Activated CD4-positive, alpha-beta T cell treated with anti-CD3 and anti-CD28 coated beads for 4 hours (primary cell): ENCODE measurements at places on chromosomes 5 and 9.

DNA sequence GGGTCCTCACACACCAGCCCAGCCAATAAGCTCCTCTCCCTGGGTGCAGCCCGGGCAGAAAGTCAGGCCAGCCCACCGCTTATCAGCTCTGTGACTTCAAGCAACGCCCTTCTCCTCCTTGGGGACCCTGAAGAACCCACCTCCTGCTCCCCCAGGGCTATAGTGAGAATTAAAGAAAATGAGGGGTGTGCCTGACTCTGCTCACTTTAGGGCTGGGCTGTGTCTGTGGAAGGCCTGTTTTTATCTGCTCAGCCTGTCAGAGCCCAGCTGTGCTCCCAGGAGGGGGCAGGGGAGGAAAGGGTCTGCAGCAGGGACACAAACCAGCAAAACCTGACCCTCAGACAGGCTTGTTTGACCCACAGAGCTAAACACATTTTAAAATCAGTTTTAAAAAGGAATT, 3.9 kb downstream of the GPRIN1 start:
- DNase-seq: no peak

- no peak for DNase-seq
These were observed 20.8 kb downstream of the PAPPA start for GRCh38 chr9:116174347-116174746.

- DNase-seq: no peak
These were observed 85.0 kb upstream of the HRH2 start for GRCh38 chr5:175572886-175573285.

- DNase-seq: no peak
These were observed 2209.2 kb downstream of the MAT2B start for GRCh38 chr5:165714598-165714997.

DNA sequence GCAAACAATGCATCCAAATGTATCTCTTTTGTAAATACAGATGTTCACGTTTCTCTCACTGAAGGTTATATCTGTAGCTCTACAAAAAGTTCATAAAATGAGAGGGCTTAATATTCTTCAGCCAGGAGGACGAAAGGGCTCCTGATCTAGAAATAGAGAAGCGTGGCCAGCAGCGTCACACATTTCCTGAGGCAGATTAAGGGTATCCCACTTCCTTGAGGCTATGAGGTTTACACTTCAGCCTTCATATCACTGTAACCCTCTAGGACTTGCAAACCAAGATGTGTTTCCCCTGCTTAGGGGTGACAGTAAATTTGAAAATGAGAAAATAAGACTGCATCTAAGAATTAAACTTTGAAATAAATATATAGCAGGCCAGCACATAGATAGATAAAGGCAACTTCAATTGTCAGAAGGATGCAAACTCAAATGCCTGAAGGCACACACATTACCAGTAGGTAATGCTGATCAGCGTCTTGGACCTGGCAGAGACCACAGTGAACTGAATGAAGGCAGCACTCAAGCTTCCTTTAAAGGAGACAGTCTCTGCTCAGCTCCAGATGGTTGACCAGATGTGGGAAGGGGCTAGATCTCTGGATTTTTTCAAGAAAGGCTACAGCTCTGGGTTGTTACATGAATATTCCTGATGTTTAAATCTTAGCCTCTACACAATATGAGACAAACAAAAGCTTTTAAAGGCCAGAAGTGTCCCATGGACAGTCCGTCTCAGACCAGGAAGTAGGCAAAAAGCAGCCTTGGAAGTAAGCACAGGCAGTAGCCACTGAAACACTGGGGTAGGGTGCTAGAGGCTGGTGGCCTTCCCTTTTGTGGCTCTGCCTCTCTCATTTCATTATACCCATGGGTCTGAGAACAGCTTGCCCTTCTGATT, 197.7 kb downstream of the MCTP1 start:
- DNase-seq: no peak

DNA sequence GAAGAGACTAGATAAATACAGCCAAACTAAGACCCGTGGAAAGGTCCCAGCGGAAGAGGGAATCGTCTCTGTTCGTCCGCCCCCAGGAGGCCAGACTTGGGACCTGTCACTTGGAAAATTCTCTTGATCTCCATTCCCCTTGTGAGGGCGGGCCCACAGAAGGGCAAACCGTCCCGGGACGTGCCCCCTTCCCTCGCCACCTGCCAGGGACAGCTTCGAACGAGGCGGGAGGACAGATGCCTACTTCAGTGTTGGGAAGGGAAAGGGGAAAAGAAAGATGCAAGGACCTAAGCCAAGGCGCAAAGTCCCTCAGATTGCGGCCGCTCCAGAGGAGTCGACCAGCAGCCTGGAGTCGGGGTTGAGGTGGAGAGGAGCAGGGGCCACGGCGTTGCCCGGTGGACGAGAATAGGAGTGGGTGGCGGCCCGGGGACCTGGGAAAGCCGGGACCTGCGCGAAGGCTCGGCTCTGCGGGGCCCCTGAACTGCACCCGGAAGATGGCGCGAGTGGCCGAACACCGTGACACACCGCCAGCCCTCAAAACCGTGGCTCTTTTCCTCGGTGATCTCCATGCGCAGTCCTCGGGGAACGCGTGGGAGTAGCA, 4.4 kb upstream of the EBF1 start:
- DNase-seq: no peak

GRCh38 chr5:143957455-143957854, 145.5 kb downstream of the HMHB1 start:
- no peak for DNase-seq

DNA sequence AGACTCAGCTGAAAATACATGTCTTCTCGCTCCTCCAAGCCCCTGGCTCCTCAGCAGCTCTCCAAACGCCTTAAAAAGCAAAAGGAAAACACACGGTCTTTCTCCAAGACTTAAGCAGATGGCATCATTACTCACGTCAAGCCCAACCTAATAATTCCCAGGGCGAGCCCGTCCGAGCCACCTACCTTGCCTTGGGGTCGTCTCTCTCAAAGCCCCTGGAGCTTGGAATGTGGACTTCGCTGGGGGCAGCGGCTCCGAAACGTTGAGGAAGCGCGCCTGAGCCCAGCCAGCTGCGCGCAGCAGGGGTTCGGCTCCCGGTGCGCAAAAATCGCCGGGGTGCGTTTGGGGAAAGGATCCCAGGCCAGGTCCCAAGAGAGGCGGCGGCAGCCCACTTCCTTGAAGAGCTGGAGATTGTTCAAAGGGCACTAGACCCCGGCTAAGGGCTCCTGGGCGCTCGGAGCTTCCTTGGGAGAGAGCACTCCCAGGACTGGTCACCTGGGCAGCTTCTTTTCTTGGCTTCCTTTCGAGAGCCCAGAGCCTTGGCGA, 395 bp downstream of the DRD1 start:
- no peak for DNase-seq

DNA sequence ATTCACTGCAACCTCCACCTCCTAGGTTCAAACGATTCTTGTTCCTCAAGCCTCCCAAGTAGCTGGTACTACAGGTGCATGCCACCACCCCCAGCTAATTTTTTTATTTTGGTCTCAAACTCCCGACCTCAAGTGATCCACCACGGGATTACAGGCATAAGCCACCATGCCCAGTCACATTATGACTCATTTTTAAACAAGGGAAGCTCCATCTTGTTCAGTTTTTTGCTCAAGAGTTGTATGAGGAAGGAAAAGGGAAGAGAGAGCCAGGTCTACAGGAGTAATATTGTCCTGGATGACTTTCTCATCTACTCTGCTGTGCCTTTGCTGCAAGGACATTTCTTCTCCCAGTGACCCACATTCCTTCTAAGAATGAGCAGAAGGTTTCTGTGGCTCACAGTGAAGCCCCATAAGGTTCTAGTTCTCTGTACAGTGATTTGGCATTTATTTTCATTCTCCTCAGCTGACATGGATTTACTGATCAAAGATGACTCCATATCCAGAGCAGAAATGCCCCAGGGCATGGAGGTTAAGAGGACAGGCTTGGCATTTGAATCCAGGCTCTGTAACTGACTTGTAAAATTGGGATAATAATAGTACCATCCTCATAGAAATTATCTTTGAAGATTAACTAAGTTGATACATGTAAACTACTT, 153.5 kb downstream of the CDH6 start:
- DNase-seq: no peak

DNA sequence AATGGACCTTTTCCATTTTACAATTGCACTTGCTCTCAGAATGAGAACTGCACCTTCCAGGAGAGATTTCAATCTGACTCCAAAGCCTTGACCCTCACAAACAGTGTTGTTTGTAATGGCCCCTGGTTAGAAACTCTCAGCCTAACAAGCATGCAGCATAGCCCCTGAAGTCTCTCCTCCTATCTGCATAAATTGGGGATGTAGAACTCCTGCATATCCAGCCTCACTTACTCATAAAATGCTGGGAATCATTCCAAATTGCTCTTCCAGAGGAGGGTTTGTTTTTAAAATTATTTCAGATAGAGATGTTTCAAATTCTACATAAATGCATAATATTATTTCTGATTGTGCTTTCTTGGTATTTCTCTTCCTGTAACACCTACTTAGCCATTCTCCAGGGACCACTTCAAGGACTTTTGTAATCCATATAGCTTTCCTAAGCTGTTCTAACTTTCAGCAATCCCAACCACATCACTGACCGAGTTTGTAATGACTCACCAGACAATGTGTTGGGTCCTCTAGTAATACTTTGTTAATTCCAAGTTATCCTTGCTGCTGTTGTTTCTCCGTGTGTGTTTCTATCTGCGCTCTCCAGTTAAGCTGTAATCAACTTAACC, 143.8 kb upstream of the CCDC152 start:
- no peak for DNase-seq

DNA sequence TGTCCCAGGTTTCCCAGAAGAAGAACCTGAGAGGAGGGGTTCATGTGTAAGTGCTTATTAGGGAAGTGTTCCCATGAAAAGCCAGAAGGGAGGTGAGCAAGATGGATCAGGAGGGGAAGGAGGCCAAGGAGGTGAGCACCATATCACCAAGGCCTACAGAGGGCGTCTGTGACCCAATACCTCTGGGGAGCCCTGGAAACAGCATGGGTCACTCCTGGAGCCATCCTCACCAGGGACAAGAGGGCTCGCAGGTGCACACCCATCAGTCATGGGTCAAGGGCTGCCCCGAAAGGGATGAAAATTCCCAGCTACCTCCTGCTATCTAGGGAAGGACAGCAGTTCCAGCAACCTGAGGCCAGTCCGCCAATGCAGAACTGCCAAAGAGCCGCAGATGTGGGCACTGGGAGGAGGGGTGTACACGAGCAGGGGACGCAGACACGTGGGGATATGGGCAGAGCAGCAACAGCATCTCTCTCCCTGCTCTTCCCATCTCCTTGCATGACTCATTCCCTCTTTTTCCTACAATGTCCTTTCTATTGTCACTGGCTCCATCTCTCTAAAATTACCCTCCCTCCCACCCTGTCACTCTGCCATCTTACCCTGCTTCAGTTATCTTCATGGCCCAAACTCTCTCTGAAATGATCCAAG, 167.6 kb upstream of the FSTL4 start:
- DNase-seq: no peak

- DNase-seq: no peak
These were observed 104.4 kb upstream of the FCN2 start for GRCh38 chr9:134776080-134776796.

- no peak for DNase-seq
These were observed 64.0 kb downstream of the ZNF618 start for GRCh38 chr9:113940077-113940476.

- no peak for DNase-seq
These were observed 186.9 kb downstream of the GADD45G start for GRCh38 chr9:89791754-89792153.

DNA sequence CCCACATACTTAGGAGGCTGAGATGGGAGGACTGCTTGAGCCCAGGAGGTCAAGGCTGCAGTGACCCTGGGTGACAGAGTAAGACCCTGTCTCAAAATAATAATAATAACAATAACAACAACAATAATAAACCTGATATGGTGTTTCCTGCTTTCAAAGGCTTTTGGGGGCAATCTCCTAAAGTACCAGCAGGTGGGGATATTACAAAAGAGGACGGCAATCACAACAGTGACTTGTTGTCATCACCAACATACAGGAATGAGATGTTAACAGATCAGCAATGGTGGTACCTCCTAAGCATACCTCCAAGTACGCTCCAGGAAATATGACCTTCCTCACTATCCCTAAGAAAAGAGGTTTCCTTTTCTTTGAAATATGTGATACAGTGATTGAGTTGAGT, 91.1 kb upstream of the RNF180 start:
- no peak for DNase-seq

DNA sequence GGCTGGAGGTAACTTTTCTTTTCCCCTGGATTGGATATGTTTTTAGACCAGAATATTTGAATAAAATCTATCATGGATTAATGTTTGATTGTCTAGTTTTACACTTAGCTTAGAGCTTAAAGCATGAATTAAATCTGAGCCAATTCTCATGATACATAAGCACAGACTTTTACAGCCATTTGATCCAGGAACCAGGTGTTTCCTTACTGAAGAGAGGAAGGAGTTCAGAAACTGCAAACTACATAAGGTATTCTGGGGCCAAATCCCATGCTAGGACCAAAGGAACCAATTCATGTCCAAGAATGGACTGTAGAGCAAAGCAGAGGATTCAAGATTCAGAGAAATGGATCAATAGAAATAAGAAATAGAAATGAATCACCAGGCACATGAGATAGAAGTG, 360.4 kb upstream of the ZNF608 start:
- DNase-seq: no peak

- no peak for DNase-seq
These were observed 1016.8 kb upstream of the DMAC1 start for GRCh38 chr9:8816361-8816760.

GRCh38 chr5:172115541-172115982, 72.5 kb downstream of the STK10 start:
- peak; percentile 14 for DNase-seq

DNA sequence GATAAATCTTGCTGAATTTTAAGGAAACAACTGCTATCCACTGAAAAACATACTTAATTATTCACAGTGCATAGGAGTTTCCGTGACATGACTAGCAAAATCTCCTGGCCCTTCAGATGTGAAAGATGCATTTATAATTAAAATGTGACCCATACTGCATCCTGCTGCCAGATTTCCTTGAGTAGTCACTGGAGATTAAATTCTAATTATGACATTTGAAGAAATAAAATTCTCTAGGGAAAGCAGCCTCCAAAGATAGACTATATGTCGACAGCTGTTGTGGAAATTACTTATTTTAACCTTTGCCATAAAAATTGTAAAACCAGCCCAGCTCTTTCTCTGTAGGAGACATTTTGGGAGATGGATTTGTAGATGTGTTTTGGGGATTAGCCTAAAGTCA, 193.6 kb upstream of the SMC2 start:
- DNase-seq: no peak

DNA sequence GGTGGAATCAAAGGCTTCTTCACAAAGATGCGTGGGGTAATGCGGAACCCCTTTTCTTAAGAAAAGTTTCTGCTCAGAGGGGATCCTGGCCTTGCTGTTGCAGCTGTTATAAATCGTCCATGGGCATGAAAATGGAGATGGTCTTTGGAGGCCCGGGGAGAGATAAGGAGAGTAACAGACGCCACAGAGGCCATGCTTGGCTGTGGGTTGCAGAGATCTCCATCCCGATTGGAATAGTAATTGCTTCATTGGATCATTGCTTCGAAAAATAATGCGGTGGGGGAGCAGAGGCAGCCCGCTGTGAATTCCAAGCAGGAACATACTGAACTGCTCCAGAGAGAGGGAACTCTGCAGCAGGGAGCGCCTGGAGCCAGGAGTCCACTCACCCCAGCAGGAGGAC, 55.5 kb downstream of the C5orf15 start:
- no peak for DNase-seq
